ENCODE measurements at places on chromosomes 11 and 22.

DNA sequence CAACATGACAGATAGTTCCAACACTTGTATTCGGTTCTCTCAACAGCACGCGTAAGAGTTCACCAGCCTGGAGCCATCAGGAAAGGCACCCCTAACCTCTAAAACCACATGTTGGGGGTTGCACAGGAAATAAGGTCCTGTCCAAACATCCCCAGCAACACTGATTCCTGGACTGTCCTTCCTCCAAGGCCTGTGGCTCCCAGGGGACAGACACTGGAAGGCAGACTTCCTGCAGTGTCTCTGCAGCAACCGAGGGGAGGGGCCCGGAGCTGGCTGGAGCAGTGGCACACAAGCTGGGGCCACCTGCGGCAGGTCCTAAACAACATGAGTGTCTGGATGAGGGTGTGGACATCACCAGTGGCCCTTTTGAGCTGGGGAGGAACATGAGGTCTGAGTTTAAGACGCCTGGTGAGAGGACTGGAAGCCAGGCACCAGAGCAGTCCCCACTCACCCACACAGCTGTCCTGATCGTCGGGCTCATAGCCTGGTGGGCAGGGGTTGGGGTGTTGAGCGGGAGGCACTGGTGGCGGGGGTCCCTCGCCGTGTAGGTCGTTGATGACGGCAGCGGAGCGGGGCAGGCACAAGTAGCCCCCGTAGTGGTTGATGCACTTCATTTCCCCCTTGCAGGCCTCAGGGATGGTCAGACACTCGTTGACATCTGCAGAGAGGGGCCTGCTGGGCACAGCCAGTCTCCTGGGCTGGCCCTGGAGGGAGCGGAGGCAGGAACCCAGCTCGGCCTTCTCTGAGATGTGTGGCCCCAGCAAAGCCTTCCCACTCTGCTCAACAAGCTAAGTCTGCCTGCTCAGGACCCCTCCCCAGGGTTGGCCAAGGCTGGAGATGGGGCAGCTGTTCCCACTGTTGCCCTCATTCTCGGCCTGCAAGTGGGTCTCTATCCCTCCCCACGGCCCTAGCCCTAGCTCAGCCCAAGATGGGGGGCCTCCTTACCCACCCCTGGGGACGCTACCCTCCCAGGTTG lies 1.6 kb downstream of the EFEMP2 start:
- DNase-seq, result no peak

GRCh38 chr11:19873730-19874129 lies 161.1 kb downstream of the NAV2 start:
- no peak for DNase-seq

GRCh38 chr22:32737811-32738497 lies 63.6 kb upstream of the TIMP3 start:
- DNase-seq, result no peak

DNA sequence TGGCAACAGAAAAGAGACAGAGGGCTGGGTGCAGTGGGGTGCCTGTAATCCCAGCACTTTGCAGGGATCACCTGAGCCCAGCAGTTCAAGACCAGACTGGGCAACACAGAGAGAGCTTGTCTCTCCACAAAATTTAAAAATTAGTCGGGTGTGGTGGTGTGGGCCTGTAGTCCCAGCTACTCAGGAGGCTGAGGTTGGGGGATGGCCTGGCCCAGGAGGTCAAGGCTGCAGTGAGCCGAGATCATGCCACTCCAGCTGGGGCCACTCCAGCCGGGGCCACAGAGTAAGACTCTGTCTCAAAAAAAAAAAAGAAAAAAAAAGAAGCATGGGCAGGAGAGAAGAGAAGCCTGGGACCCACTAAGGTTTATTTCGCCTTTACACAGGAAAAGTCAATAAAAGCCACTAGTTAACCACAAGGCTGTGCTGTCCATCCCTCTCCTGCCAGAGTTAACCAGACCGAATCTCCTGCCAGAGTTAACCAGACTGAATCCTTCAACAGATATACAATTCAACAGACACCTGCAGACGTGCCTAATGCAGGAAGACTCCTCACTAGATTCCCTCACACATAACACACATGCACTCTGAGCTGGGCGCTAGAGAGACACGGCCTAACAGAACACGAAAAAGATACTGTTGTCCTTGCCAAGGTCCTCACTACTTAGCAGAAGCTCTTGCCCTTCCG lies 29.8 kb downstream of the MICAL3 start:
- DNase-seq, result peak; percentile 55

- DNase-seq, result peak; percentile 90
Observed at GRCh38 chr22:44042249-44043218, 18.4 kb downstream of the PARVB start.

DNA sequence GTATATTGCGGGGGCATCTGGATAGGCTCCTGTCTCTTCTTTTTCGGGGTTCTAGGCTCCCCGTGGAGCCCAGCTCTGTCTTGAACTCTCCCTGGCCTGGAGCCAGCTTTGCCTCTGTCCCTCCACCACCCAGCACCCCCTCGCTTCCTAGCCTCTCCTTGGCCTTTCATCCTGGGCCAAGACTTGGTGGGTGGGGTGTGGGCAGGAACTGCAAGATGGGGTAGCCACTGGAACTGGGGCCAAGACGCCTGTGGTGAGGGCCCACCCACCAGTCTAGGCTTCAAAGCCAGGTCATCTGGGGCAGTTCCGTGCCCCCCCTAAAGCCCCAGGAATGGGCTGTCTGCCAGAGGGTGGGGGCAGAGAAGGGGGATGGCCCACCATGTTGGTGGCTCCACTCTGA lies 1.7 kb upstream of the CRYBB1 start:
- no peak for DNase-seq

DNA sequence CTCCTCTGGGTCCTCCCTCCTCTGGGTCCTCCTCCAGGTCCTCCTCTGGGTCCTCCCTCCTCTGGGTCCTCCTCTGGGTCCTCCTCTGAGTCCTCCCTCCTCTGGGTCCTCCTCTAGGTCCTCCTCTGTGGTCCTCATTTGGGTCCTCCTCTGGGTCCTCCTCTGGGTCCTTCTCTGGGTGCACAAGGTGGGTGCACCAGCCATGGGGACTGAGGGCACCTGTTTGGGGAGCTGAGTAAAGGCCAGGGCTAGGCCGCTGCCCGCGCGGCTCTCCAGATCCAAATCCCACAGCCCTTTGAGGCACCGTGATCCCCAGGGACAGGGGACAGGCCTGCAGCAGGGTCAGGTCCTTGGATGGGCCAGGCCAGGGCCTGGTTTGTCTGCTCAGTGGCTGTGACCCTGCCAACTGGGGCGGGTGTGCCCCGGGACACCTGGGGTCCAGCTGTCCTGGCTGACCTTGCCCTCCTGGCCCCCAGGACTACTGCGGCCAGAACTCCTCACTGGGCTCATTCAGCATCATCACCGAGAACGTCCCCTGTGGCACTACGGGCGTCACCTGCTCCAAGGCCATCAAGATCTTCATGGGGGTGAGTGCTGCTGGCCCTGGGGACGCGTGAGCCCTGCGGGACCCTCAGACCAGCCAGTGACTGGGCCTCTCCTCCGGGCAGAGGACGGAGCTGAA lies 12.7 kb downstream of the MUC2 start:
- DNase-seq, result no peak

DNA sequence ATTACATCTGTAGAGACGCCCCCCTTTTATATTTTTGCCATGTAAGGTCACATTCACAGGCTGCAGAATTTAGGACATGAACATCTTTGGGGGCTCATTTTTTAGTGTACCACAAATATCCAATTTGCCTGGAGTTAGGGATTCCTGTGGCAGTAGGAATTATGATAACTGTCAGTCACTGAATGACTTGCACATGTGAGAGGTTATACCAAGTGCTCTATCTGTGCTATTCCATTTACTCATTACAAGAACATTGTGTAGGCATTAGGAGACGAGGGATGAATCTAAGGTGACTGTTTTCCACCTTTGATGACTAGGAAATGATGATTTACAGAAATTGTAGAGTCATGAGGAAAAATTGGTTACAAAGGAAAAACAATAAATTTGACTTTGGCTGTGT lies 79.3 kb downstream of the LIF start:
- no peak for DNase-seq

- DNase-seq, result no peak
Observed at GRCh38 chr11:74121804-74122203, 49.0 kb downstream of the C2CD3 start.

- DNase-seq, result peak; percentile 75
Observed at GRCh38 chr11:118398791-118399559, 2.4 kb upstream of the ATP5MG start.

DNA sequence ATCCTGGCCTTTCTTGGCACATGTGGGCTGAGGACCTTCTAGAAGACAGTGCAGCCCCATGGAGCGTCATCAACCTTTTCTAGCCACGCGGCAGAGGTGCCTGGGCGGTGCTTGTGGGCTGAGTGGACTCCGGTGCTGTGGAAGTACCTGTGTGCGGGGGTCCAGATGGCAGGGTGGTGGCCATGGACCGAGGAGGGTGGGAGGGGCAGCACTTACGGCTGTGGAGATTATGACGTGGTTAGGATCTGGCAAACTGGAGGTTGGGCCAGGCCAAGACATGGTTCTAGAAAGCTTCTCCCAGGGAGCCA lies 2.0 kb downstream of the TUB start:
- DNase-seq, result no peak

DNA sequence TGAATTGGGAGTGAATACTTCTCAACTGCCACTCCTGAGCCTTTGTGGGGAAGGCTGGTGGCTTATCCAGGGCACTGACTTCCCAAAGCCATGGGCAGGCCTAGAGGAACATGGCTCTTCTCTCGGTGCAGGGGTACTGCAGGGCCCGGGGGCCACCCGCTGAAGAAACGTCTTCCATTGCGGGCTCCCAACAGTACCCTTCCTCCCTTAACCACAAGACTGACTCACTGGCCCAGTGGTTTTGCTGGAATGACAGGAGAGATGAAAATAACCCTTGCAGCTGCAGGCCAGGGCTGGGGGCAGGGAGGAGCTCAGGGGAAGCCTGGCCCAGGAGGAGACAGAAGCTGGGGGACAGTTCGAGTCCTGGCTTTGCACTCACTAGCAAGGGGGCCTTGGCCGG lies 13.5 kb downstream of the TXN2 start:
- DNase-seq, result no peak

Data from GM12865 (cell line).